ENCODE measurements at places on chromosomes 3 and 15. TPM values are rescaled to one million over a fixed set of nuclear protein-coding genes. Genes with fewer than 3 reads are reported as not detected.

C3orf52 gene
- 35.8 TPM for total RNA-seq

GPR156 gene
- not detected for total RNA-seq

HIGD2B gene
- total RNA-seq: not detected

HOMER2 gene
- total RNA-seq: 2.0 TPM

LSG1 gene
- 31.3 TPM for total RNA-seq

CD96 gene
- total RNA-seq: 4.3 TPM

SIDT1 gene
- total RNA-seq: 65.7 TPM

ENTPD3 gene
- total RNA-seq: 4.2 TPM

CTNNB1 gene
- 320 TPM for total RNA-seq

IL20RB gene
- 1.3 TPM for total RNA-seq

ILDR1 gene
- total RNA-seq: 27.7 TPM

LRRC28 gene
- total RNA-seq: 24.8 TPM

PDCD6IP gene
- 448 TPM for total RNA-seq

ZNF80 gene
- total RNA-seq: not detected

MORC1 gene
- total RNA-seq: not detected

MYL3 gene
- 0.79 TPM for total RNA-seq

ZMYND10 gene
- total RNA-seq: 0.47 TPM

PRSS50 gene
- total RNA-seq: not detected

COL7A1 gene
- 4.5 TPM for total RNA-seq

TATDN2 gene
- total RNA-seq: 30.2 TPM

P2RY12 gene
- 0.37 TPM for total RNA-seq

PTX3 gene
- 1.2 TPM for total RNA-seq

EPHB3 gene
- total RNA-seq: 29.2 TPM

CPB1 gene
- 3.1 TPM for total RNA-seq

IL12A gene
- total RNA-seq: 0.67 TPM

FBXO40 gene
- total RNA-seq: not detected

TMOD3 gene
- total RNA-seq: 63.5 TPM

C3orf20 gene
- total RNA-seq: 0.21 TPM

NR1I2 gene
- total RNA-seq: 90.8 TPM

GJD2 gene
- total RNA-seq: not detected

FES gene
- total RNA-seq: 10.0 TPM

CFAP100 gene
- not detected for total RNA-seq

SCN11A gene
- 0.12 TPM for total RNA-seq

ARIH2 gene
- 72.3 TPM for total RNA-seq

FANCD2OS gene
- total RNA-seq: not detected

MESP1 gene
- total RNA-seq: 9.7 TPM

BOC gene
- total RNA-seq: 10.6 TPM

TRAK1 gene
- total RNA-seq: 81.2 TPM

VGLL3 gene
- 5.1 TPM for total RNA-seq

GOLGA8S gene
- total RNA-seq: 0.09 TPM

CHRNA7 gene
- 11.8 TPM for total RNA-seq

LRRIQ4 gene
- total RNA-seq: 0.22 TPM

STRIT1 gene
- total RNA-seq: not detected

ISLR gene
- total RNA-seq: 4.8 TPM

EIF4A2 gene
- total RNA-seq: 214 TPM

EPB42 gene
- total RNA-seq: not detected

ADGRG7 gene
- 15.6 TPM for total RNA-seq

FILIP1L gene
- total RNA-seq: 6.7 TPM

CCDC71 gene
- 16.3 TPM for total RNA-seq

CGNL1 gene
- total RNA-seq: 4.1 TPM

GABRG3 gene
- not detected for total RNA-seq

C3orf70 gene
- 15.6 TPM for total RNA-seq

CFAP92 gene
- 2.9 TPM for total RNA-seq

RYR3 gene
- total RNA-seq: 0.27 TPM

TMEM89 gene
- total RNA-seq: 2.2 TPM

ACOX2 gene
- 17.8 TPM for total RNA-seq

LEKR1 gene
- total RNA-seq: 1.1 TPM

ITIH4 gene
- total RNA-seq: 2.7 TPM

SLC28A1 gene
- total RNA-seq: not detected

Data from left colon (tissue), 2 donors.